ENCODE measurements at places on chromosomes 2 and 18. TPM values are rescaled to one million over a fixed set of nuclear protein-coding genes. Genes with fewer than 3 reads are reported as not detected.
A peak's percentile ranks its signal among the peaks of the same experiment; 100 is the strongest.

DSG4 gene
- total RNA-seq, result not detected

- no peak overlapping the region for H3K4me3 ChIP-seq
- no peaks in the 10 kb centered on the region for H3K4me1 ChIP-seq
- no peaks in the 10 kb centered on the region for H3K36me3 ChIP-seq
- no peaks in the 10 kb centered on the region for H3K27me3 ChIP-seq
Observed at GRCh38 chr2:211228559-211228958, 672.2 kb downstream of the CPS1 start.

DNA sequence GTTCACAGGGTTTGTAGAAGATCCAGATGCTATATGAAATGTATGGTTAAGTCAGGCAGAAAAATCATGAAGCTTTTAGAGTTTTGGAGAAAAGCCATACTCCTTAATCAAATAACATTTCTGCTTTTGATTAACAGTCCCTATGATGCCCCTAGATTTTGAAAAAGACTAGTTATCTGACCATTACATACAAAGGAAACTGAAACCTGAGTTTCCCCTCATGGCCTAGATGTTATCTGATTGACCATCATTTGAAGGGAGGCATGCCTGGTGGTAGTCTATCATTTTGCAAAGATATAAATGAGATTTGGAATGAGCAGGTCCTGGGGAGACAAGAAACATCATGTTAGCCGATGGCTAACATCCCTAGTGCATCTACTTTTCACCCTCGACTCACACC, 704.3 kb upstream of the FSHR start:
- no peaks in the 10 kb centered on the region for H3K27me3 ChIP-seq
- no peaks in the 10 kb centered on the region for H3K4me1 ChIP-seq
- no peak overlapping the region for H3K4me3 ChIP-seq
- no peak for DNase-seq
- H3K27ac ChIP-seq, result no peak overlapping the region

GRCh38 chr2:120257522-120257921, 4.9 kb downstream of the RALB start:
- no peak for DNase-seq
- H3K4me3 ChIP-seq, result no peak overlapping the region
- no peaks in the 10 kb centered on the region for H3K36me3 ChIP-seq
- H3K27ac ChIP-seq, result no peak overlapping the region
- no peaks in the 10 kb centered on the region for H3K27me3 ChIP-seq

CYP27A1 gene
- total RNA-seq, result 48.3 TPM

RGPD8 gene
- 8.0 TPM for total RNA-seq

CYRIA gene
- total RNA-seq, result 8.4 TPM

DNA sequence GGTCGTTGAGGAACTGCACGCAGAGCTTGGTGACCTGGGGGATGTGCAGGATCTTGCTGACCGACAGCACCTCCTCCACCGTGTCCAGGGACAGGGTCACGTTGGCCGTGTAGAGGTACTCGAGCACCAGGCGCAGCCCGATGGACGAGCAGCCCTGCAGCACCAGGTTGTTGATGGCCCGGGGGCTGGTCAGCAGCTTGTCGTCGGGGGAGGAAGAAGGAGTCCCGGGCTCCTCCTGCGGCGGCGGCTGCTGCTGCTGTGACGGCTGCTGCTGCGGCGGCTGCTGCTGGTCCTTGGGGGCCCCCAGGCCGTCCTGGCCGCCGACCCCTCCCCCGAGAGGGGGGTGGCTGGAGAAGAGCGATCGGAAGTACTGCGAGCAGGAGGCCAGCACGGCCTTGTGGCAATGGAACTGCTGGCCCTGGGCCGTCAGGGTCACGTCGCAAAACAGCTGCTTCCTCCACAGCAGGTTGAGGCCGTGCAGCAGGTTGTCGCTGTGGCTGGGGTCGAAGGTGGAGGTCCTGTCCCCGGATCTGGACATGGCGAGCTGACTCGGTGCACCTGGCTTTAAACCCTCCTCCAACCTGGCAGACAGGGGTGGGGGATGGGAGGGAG, 2.7 kb downstream of the KLHL14 start:
- H3K4me1 ChIP-seq, result peaks cover 17% of the 10 kb centered on the region
- no peak for DNase-seq
- no peak overlapping the region for H3K4me3 ChIP-seq
- no peaks in the 10 kb centered on the region for H3K36me3 ChIP-seq
- no peak overlapping the region for H3K27ac ChIP-seq
- H3K27me3 ChIP-seq, result peaks cover 63% of the 10 kb centered on the region

- H3K4me3 ChIP-seq, result no peak overlapping the region
- no peak overlapping the region for H3K27ac ChIP-seq
- no peak for DNase-seq
- H3K36me3 ChIP-seq, result no peaks in the 10 kb centered on the region
- no peaks in the 10 kb centered on the region for H3K27me3 ChIP-seq
Observed at GRCh38 chr2:240404174-240404852, 31.1 kb upstream of the GPC1 start.

DNA sequence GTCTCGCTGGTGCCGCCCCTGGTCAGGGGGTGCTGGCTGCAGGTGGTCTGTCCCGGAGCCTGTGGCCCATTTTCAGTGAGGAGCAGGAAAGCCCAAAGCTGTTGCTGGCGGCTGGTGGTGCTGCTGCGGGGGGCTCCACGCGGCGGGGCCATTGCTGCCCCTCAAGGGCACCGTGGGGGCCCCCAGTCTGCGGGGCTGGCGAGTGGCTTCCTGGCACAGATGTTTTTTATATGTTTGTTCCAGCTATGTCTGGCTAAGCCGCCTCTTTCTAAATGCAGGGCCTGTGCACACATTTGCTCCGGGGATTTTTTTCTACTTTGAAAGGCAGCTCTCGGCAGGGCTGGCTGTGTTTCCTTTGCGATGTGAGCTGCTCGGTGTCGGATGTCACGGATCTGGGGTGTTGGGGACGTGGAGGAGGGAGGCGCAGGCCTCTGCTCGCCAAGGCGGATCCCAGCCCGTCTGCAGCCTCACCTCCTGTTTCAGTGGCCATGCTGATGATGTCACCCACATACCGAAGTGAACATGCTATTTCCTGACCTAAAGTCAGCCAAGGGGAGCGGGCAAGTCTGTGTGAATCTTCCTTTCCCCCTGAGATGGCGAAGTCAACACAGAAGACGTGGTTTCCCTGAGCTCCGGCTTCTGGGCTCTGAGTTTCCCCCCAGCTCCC, 112.0 kb upstream of the CTDP1 start:
- no peak for DNase-seq
- H3K4me3 ChIP-seq, result no peak overlapping the region
- H3K4me1 ChIP-seq, result no peaks in the 10 kb centered on the region
- H3K36me3 ChIP-seq, result no peaks in the 10 kb centered on the region

DNA sequence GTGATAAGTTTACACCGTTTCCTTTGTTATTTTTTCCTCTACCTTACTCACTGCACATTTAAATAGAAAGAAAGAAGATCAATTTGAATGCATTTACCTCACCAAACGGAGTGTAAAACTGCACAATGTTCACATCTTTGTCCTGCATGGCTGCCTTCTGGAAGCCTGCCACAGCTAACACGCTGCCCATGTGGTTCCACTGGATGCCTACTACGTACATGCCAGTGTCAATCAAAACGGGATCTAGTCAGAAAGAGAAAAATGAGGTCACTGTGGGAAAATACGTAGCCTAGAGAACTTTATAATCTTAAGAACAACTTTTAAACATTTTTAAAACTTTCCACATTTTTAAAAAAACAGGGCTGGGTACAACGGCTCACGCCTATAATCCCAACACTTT, 16.4 kb downstream of the WDR35 start:
- DNase-seq, result no peak
- H3K27ac ChIP-seq, result no peak overlapping the region
- H3K4me1 ChIP-seq, result no peaks in the 10 kb centered on the region
- H3K27me3 ChIP-seq, result no peaks in the 10 kb centered on the region
- no peak overlapping the region for H3K4me3 ChIP-seq
- H3K36me3 ChIP-seq, result peaks cover 4% of the 10 kb centered on the region

IL36RN gene
- not detected for total RNA-seq

- H3K4me3 ChIP-seq, result peak overlapping the region; percentile 58
- H3K36me3 ChIP-seq, result no peaks in the 10 kb centered on the region
- DNase-seq, result peak; percentile 69
- H3K4me1 ChIP-seq, result peaks cover 4% of the 10 kb centered on the region
Observed at GRCh38 chr2:191245869-191246531, 796 bp downstream of the MYO1B start.

GRCh38 chr2:102103992-102104871, 38.3 kb upstream of the IL1R1 start:
- H3K27ac ChIP-seq, result peak overlapping the region; percentile 71
- H3K4me1 ChIP-seq, result no peaks in the 10 kb centered on the region
- DNase-seq, result peak; percentile 70
- H3K36me3 ChIP-seq, result no peaks in the 10 kb centered on the region

SNORC gene
- total RNA-seq, result 45.6 TPM
